ENCODE measurements at places on chromosomes 12 and 14. TPM values are rescaled to one million over a fixed set of nuclear protein-coding genes. Genes with fewer than 3 reads are reported as not detected.

DNA sequence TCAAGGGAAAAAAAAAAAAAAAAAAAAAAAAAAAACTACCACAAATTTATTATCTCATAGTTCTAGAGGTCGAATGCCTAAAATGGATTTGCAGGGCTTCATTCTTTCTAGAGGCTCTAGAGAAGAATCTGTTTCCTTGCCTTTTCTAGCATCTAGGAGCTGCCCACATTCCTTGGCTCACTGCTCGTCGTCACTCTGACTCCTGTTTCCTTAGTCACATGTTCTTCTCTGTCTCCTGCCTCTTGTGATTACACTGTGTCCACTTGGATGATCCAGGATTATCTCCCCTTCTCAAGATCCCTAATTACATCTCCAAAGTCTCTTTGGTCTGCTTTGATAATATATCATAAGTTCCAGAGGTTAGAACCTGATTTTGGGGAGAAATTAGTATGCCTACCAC, 88.7 kb downstream of the HECTD1 start:
- H3K27ac ChIP-seq = no peak overlapping the region
- no peak overlapping the region for H3K4me3 ChIP-seq
- no peaks in the 10 kb centered on the region for H3K27me3 ChIP-seq
- H3K36me3 ChIP-seq = peaks cover 85% of the 10 kb centered on the region

DNA sequence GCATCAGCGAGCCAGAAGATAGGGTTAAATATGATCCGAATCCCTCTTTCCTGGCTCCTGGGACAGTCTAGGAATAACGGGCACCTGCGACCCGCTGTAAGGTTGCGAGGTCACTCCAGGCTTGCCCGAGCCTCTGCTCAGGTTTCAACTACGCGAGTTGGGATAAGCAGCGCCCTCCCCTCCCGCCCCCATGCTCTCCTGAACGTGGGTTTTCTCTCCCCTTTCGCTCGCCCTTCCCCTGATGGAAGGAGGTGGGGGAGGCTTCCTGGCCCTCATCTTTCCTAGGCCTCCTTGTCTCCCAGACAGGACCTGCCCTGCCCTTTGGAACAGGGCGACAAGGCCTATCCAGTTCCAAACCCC, 753 bp upstream of the ATP5MC2 start:
- peaks cover 18% of the 10 kb centered on the region for H3K27me3 ChIP-seq
- DNase-seq = peak; percentile 25
- peak overlapping the region; percentile 99 for H3K4me3 ChIP-seq
- peaks cover 27% of the 10 kb centered on the region for H3K36me3 ChIP-seq
- peaks cover 30% of the 10 kb centered on the region for H3K4me1 ChIP-seq
- H3K27ac ChIP-seq = no peak overlapping the region

DNA sequence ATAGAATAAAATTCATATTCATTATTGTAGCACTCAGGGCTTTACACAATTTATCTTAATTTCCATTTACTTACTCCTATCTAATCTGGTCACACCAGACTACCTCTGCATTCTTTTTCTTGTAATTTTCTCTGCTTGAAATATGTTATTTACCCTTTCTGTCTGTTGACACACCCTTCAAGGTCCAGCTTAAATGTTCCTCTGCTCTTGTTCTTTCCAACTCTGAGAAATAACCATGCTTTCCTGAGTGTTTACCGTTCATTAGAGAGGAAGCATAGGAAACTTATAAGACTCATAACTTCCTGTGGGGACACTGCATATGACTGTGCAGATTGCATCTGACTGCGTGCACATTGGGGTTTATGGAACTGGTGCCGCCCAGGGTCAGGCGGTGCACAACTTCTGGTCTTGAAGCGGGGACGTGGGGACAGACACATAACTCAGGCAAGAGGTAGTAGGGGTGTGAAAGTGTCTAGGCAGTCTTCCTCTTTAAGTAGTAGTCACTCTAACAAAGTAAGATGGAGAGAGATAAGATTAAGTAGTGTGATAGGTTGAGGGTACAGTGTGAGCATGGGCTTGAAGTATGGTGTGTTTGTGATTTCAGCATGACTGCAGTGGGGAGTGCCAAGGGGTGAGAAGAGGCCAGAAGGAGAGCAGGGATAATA, 42.6 kb upstream of the FOXJ2 start:
- DNase-seq = no peak
- H3K4me3 ChIP-seq = no peak overlapping the region
- H3K36me3 ChIP-seq = no peaks in the 10 kb centered on the region
- H3K27ac ChIP-seq = no peak overlapping the region

GRCh38 chr12:27162229-27162537, 79.8 kb upstream of the C12orf71 start:
- no peaks in the 10 kb centered on the region for H3K27me3 ChIP-seq

DNA sequence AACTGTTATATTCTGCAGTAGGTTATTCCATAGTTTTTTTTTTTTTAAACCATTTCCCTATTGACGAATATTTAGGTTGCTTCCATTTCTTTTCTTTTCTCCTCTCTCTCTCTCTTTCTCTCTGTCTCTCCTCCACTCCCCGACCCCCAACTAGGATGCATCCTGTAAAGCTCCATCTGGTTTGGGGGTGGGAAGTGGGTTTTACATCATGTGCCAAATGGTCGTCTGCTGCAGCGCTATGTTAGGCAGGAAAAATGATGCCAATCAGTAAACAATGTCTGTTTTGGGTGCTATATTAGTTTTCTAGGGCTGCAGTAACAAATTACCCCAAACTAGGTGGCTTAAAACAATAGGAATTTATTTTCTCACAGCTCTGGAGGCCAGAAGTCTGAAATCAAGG, 465.0 kb downstream of the AACS start:
- no peak overlapping the region for H3K27ac ChIP-seq
- H3K36me3 ChIP-seq = no peaks in the 10 kb centered on the region
- H3K4me3 ChIP-seq = no peak overlapping the region
- peaks cover 15% of the 10 kb centered on the region for H3K27me3 ChIP-seq
- DNase-seq = no peak
- H3K4me1 ChIP-seq = no peaks in the 10 kb centered on the region

GRCh38 chr12:129941618-129942017, 37.8 kb upstream of the TMEM132D start:
- H3K4me1 ChIP-seq = no peaks in the 10 kb centered on the region
- no peaks in the 10 kb centered on the region for H3K36me3 ChIP-seq
- DNase-seq = no peak
- H3K27me3 ChIP-seq = no peaks in the 10 kb centered on the region
- no peak overlapping the region for H3K4me3 ChIP-seq

DNA sequence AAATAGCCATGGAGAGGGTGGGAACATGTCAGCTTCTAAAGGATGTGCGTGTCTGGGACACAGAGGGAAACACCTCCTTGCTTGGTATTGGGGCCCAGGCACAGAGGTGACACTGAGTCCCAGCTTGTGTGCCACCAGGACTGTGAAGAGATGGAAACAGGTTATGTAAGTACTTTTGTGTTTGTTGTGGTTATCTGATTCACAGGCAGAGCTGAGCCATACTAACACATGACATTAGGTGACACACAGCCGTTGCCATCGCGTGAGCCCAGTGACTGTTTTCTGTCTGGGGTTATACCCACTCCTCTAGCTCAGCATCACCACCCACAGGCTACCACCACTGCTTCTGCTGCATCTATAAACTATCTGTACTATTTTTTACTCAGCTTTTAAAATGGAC, 12.1 kb upstream of the FLVCR2 start:
- no peak overlapping the region for H3K27ac ChIP-seq
- H3K4me3 ChIP-seq = no peak overlapping the region
- no peaks in the 10 kb centered on the region for H3K36me3 ChIP-seq
- peaks cover 17% of the 10 kb centered on the region for H3K4me1 ChIP-seq
- DNase-seq = no peak

DNA sequence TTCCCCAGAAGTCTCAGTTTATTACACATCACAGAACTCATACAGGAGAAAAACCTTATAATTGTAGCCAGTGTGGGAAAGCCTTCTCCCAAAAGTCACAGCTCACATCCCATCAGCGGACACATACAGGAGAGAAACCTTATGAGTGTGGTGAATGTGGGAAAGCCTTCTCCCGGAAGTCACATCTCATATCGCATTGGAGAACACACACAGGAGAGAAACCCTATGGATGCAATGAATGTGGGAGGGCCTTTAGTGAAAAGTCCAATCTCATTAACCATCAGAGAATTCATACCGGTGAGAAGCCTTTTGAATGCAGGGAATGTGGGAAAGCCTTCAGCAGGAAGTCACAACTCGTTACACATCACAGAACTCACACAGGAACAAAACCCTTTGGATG, 20.1 kb downstream of the ZNF84 start:
- H3K27ac ChIP-seq = no peak overlapping the region
- no peak for DNase-seq
- no peaks in the 10 kb centered on the region for H3K4me1 ChIP-seq
- no peak overlapping the region for H3K4me3 ChIP-seq
- peaks cover 69% of the 10 kb centered on the region for H3K36me3 ChIP-seq

DNA sequence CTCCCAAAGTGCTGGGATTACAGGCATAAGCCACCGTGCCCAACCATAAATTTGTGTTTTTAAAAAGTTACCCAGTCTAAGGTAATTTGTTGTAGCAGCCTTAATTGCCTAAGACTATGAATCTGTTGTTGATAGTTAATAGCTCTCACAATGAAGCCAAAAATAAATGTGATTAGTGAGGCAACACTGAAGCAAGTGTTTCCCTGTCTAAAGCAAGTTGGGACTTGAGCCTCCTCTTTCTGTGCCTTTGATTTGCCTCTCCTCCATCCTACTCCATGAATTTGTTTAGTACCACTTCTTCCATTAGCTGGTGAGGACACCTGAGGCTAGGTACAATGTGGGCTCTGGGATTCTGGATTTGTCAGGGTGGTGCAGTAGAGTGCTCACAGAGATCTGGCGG, 36.8 kb downstream of the DAAM1 start:
- peaks cover 24% of the 10 kb centered on the region for H3K4me1 ChIP-seq
- H3K4me3 ChIP-seq = no peak overlapping the region
- no peak for DNase-seq
- no peak overlapping the region for H3K27ac ChIP-seq
- H3K36me3 ChIP-seq = no peaks in the 10 kb centered on the region

GRCh38 chr12:23581913-23582312, 367.6 kb downstream of the SOX5 start:
- H3K36me3 ChIP-seq = no peaks in the 10 kb centered on the region
- H3K27me3 ChIP-seq = no peaks in the 10 kb centered on the region
- no peak overlapping the region for H3K27ac ChIP-seq
- no peak overlapping the region for H3K4me3 ChIP-seq

DNA sequence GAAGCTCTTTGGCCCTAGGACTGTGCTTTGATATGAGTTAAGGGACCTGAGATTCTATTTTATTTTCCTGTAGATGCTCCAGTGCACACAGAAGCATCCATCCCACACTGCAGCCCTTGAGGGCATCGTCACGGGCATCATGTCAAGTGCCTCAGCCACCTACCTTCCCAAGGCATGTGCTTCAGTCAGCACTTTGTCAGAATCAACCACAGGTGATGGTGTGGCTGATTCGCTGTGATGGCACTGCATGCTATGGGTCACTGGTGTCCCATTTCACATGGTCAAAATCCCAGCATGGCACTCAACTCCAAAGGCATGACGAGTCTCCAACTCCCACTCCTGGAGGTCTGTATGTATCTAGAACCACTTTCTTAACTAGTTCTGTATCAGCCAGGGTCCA, 100.8 kb downstream of the AACS start:
- H3K27ac ChIP-seq = no peak overlapping the region
- DNase-seq = no peak
- peaks cover 13% of the 10 kb centered on the region for H3K27me3 ChIP-seq
- H3K4me1 ChIP-seq = no peaks in the 10 kb centered on the region
- no peaks in the 10 kb centered on the region for H3K36me3 ChIP-seq

DNA sequence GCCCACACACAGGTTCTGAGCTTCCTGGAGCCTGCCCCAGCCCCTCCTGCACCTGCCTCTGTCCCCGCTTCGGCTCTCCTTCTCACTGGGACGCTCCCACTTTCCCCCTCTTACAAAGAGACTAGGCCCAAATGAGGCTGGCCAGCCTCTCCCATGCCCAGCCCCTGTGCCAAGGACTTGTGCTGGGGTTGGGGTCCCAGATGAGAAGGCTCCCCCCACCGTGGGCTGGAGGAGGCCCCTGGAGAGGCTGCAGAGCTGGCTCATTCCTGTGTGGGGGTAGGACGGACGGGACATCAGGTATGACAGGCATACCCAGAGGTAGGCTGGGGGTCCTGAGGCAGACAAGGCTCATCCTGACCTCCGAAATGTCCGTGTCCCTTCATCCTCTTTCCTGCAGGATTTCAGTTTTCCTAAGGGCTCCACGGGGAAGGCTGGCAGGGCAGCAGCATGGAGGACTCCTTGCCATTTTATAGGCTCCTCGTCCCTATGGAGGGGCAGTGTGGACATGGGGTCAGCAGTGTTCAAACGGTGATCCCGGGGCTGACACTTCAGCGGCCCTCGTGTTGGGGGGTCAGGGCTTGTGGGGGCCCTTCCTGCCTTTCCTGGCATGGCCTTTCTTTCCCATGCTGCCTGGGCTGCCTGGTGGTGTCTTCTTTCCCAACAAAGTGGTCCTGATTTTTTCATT, 49.1 kb upstream of the MEG3 start:
- no peaks in the 10 kb centered on the region for H3K4me1 ChIP-seq
- H3K27ac ChIP-seq = no peak overlapping the region
- no peaks in the 10 kb centered on the region for H3K36me3 ChIP-seq

- no peak overlapping the region for H3K27ac ChIP-seq
- peaks cover 4% of the 10 kb centered on the region for H3K4me1 ChIP-seq
- DNase-seq = no peak
- H3K36me3 ChIP-seq = no peaks in the 10 kb centered on the region
- H3K4me3 ChIP-seq = no peak overlapping the region
- no peaks in the 10 kb centered on the region for H3K27me3 ChIP-seq
These were observed 184.2 kb downstream of the TMTC2 start for GRCh38 chr12:82870771-82871377.

DNA sequence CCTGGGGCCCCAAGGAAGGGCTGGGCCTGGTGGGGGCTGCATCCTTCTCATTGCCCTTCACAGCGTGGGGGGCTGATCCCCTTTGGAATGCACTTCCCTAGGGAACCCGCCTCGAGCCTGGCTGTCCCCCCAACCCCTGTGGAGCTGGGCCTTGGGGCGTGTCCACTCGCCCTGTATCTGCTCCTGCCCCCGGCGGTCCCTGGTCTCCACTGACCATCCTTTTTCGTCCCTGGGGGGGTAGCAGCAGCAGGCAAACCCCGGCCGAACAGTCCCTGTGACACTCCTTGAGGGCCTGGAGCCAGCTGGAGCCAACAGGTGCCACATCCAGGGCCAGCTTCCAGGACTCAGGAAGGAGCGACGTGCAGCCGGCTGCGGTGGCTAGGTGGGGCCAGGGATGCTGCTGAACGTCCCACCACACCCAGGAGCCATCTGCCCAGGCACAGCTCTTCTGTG, 9.4 kb upstream of the GPR132 start:
- DNase-seq = peak; percentile 14
- H3K27me3 ChIP-seq = no peaks in the 10 kb centered on the region
- H3K4me1 ChIP-seq = peaks cover 58% of the 10 kb centered on the region
- no peak overlapping the region for H3K27ac ChIP-seq
- no peaks in the 10 kb centered on the region for H3K36me3 ChIP-seq

CIROP gene
- not detected for total RNA-seq

GRCh38 chr14:21539189-21539940, 13.2 kb upstream of the SALL2 start:
- H3K4me3 ChIP-seq = no peak overlapping the region
- H3K27me3 ChIP-seq = peaks cover 49% of the 10 kb centered on the region
- H3K36me3 ChIP-seq = no peaks in the 10 kb centered on the region
- no peak for DNase-seq
- H3K4me1 ChIP-seq = peaks cover 13% of the 10 kb centered on the region
- no peak overlapping the region for H3K27ac ChIP-seq

GRCh38 chr12:19412844-19413243, 26.4 kb upstream of the AEBP2 start:
- H3K4me3 ChIP-seq = no peak overlapping the region
- no peaks in the 10 kb centered on the region for H3K4me1 ChIP-seq
- no peak overlapping the region for H3K27ac ChIP-seq
- no peak for DNase-seq

DYRK2 gene
- total RNA-seq = 37.6 TPM

- H3K27me3 ChIP-seq = no peaks in the 10 kb centered on the region
- H3K36me3 ChIP-seq = no peaks in the 10 kb centered on the region
- no peak for DNase-seq
- no peaks in the 10 kb centered on the region for H3K4me1 ChIP-seq
- H3K4me3 ChIP-seq = no peak overlapping the region
These were observed 569.6 kb downstream of the AACS start for GRCh38 chr12:125634813-125635212.

Measured in activated B cell treated with CpG ODN at 0.5 μM for 24 hours (primary cell).